ENCODE measurements at places on chromosomes 3 and 15. TPM values are rescaled to one million over a fixed set of nuclear protein-coding genes. Genes with fewer than 3 reads are reported as not detected.

- DNase-seq = no peak
Observed at GRCh38 chr3:173096994-173097785, 43.8 kb downstream of the SPATA16 start.

DNA sequence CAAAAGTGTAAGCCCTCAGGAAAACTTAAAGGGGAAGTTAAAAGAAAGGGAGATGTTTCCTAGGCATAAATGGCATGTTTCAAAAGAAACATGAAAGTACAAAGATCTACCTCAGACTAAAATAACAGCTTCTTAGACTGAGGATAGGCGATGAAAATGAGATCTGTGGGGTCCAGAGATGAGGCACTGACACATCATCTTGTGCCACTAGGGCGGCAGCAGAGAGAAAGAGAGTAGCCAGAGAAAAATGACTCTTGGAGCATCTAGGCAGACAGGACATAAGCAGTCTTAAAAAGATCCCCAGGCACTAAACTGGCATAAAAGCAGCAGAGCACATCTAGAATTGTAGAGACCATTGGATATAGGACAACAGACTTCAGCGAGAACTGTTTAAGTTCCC is 42.5 kb upstream of the RFX7 start:
- DNase-seq = no peak

DNA sequence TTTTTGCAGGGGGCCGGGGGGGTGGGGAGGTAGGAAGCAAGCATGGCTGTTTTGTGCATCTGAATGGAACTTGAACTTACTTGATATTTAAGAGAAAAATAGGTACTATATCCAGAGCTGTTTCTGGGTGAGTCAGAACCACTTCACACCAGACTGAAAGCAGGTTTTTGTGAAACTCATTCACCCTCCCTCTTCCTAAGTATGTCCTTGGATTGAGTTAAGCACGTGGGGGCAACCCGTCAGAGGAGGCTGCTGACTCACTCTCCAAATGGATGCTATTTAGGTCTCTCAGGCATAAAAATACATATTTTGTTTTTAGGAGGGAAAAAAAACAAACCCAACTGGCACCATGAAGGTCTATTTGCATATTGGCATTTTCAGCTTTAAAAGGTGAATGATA is 270.3 kb downstream of the RYR3 start:
- DNase-seq = no peak

- DNase-seq = no peak
Observed at GRCh38 chr3:133487920-133488540, 85.5 kb upstream of the CDV3 start.

GRCh38 chr15:82802497-82802896 is 3.4 kb downstream of the FSD2 start:
- no peak for DNase-seq

The SPINK8 gene
- total RNA-seq = not detected

DNA sequence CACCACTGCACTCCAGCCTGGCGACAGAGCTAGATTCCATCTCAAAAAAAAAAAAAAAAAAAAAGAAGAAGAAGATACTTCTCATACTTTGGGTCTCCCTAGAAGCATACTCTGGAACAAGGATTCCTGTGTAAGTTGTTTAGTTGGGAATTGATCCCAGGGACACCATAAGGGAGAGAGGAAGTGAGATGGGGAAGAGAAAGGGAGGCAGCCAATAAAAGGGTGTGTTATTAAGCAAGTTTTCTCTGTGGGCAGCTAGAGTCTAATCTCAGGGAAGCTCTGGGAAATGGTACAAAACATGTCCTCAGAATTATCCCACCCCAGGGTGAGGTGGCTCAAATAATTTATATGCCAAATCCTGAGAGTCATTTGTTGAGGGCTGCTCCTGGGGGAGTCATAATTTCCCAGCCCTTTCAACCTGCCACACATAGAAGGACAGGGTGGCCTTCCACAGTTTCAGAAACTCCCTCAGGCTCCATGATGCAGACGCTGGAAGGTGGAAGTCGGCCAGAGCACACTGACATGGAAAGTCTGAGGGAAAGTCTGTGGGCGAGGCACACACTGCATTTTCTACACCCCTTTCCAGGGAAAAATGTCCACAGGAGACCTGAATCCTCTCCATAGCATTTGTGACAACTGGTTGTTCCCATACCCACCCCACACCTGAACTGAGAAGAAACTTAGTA is 86.4 kb upstream of the SLC4A7 start:
- no peak for DNase-seq

The CORO2B gene
- total RNA-seq = 4.5 TPM

The WNT5A gene
- 8.7 TPM for total RNA-seq

DNA sequence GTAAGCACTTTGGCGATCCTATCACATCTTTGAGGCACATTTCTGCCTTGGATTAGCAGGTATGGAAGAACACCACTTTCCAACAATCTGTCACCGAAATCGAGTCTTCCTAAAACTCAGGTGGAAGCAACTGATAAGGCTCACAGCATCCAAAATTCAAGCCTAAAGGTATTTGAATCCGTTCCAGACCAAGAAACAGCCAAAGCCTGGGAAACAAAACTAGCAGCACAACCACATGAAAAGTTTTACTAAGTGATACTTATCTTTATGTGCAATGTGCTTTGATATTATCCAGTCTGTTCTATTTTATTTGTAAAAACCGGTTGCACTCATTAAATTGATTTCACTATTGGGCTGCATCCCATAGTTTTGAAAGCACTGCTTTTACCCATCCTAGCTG is 40.5 kb upstream of the FAM174B start:
- DNase-seq = no peak

The ACOX2 gene
- 2.6 TPM for total RNA-seq

The IL5RA gene
- total RNA-seq = not detected

DNA sequence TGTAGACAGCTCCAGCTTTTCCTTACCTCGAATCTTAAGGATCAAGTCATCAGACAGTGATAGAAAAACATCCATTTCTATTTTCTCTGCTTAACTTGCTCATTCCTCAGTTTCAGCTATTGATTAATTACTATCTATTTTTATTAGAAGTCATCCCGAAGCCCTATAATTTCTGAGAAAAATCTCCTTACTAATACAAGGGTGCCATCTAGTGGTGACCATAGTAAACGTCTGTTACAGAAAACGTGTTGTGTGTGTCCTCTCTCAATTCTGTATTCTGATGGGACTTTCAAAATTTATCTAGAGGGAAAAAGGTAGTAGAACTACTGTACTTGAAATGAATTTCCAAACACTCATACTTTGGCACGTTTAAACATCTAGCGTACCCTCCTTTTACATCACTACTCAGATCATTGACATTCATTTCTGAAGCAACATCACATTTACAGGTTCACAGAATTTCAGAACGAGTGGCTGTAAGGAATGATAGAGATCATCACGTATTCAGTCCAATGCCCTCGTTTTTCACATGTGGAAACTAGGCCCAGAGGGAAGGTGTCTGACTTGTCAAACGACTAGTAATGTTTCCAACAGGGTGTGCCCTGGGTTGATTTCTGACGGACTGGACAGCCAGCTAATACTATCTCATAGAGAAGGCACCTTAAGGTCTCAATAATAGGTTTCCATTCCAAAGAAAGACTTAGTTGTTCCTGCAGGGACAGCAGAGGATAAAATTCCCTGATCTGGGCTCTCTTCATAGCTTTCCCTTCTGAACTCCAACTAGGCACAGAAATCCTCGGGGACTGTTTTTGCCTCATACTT is 25.6 kb downstream of the HACD2 start:
- peak; percentile 26 for DNase-seq

The TMEM42 gene
- 10.1 TPM for total RNA-seq

The A4GNT gene
- not detected for total RNA-seq

The DNAJA4 gene
- total RNA-seq = 40.4 TPM

DNA sequence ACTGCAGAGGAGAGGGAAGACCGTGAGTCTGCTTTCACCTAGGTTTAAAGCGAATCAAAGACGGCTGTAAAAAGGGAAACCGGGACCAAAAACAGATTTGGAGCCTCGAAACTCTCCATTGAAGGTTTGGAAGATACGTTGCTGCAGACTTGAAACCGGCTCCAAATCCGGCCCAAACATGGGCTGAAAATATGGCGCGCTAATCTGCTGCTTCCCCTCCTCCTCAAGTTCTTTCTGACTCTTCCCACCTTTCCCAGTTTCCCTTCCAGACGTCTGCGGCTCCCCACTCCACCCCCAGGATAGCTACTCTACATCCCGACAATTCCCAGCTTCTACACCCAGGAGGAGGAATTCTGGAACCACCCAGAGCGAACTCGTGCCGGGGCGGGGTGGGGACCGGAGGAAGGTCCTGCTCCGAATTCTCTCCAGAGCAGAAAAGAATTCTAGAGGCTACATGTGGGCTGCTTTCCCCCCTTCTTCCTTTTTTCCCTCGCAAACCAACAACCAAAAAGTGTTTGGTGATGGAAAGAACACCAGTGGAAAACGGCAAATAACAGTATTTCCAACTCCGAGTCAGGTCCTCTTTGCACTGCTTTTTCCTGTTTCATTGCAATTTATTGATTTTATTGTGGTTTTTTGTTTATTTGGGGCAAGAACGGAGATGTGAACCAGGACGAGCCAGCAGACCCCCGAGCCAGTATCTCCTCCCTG is 8.5 kb downstream of the EOMES start:
- no peak for DNase-seq

GRCh38 chr3:152060701-152061100 is 187.3 kb downstream of the SUCNR1 start:
- no peak for DNase-seq

The TMEM45A gene
- total RNA-seq = 421 TPM

The HCN4 gene
- 0.04 TPM for total RNA-seq
